ENCODE measurements at places on chromosomes 5 and 9. TPM values are rescaled to one million over a fixed set of nuclear protein-coding genes. Genes with fewer than 3 reads are reported as not detected.

Gene IFNA21
- total RNA-seq = not detected

Gene HAVCR2
- total RNA-seq = 3.7 TPM

Gene CLIC3
- total RNA-seq = 11.8 TPM

Gene UGT3A1
- total RNA-seq = not detected

Gene CAAP1
- 8.6 TPM for total RNA-seq

Gene GPR150
- not detected for total RNA-seq

Gene TUSC1
- 15.4 TPM for total RNA-seq

- DNase-seq = no peak
Observed at GRCh38 chr9:111974092-111974681, 77.6 kb downstream of the UGCG start.

GRCh38 chr5:176677209-176677939, 30.1 kb downstream of the TSPAN17 start:
- no peak for DNase-seq

- DNase-seq = no peak
Observed at GRCh38 chr9:130034570-130034969, 8.4 kb downstream of the FNBP1 start.

DNA sequence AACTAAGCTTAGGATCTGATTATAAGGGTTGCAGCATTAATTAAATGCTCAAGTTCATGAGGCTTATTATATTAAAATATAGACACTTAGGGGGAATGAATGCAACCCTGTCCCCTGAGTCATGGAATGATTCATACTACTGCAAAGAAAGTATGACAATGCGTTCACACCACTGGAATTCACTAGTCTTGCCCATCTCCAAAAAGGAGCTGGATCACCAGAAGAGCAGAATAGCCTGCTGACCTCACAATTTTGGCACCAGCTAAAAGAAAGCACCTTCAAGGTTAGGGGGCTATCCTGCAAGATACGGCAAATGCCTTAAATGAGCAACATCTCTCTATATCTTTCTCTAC, 32.0 kb upstream of the TMED7 start:
- DNase-seq = no peak

DNA sequence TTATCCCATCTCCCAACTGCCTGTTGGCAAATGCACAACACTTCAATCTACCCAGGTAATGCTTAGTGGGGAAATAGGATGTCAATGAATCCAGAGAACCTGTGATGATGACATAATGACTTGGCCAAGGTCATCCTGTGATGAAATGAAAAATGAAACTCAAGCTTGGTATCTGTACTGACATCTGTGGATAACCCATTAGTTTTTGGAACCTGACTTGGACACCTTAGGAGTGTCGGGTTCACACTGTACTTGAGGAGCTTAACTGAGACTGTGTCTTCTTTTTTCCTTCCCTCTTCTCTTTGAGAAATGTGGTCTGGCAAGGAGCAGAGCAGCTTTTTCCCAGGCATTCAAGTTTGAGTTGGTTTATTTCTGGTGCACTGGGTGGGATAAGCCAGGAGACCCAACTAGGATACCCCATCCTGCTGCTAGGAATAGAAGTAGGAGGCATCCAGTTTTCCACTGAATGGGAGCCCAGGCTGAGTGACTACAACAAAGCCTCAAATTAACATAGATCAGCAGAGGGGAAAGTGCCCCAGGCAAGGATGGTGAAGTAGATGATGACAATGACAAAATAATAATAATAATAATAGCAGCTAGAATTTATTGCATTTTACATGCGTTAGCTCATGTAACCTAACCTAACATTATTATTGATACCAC, 72.1 kb downstream of the ADRB2 start:
- DNase-seq = no peak

- DNase-seq = no peak
Observed at GRCh38 chr5:29054694-29055093, 2016.3 kb upstream of the CDH9 start.

GRCh38 chr9:78030296-78030552, 1.4 kb downstream of the GNAQ start:
- DNase-seq = no peak

- DNase-seq = no peak
Observed at GRCh38 chr9:34171753-34172535, 6.9 kb upstream of the UBAP1 start.

DNA sequence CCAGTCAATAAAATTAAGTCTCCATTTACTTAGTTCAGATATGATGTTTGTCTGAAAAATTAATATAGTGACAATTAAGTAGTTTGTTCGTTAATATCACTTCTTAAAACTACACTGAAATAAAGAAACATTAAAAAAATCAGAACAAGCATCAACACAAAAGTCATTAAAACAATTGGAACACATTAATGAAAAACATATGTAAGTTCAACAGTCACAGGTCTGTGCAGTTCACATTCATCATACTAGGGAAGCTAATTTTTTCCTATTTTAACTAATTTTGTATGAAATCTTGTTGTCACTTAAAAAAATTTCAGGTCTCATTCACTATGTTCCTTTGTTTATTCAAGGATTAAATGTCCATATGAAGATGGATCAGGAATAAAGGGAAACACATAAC, 22.5 kb downstream of the POC5 start:
- DNase-seq = no peak

- DNase-seq = no peak
Observed at GRCh38 chr9:113741886-113742854, 133.9 kb upstream of the ZNF618 start.

DNA sequence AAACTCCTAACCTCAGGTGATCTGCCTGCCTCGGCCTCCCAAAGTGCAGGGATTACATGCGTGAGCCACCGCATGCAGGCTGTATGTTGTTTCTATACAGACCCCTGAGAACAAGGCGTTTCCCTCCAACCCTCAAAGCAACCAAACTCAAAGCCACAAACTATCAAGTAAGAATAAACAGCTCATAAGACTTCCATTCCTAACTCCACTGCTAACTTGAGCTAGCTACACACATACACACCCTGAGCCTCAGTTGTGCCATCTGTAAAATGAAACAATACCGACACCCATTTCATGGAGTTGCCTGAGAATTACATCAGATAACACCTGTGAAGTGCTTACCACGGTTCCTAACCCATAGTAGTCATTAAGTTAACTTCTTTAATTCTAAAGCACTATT, 70.8 kb downstream of the SERINC5 start:
- DNase-seq = no peak
